ENCODE measurements at places on chromosomes 2 and 18. TPM values are rescaled to one million over a fixed set of nuclear protein-coding genes. Genes with fewer than 3 reads are reported as not detected.

DNA sequence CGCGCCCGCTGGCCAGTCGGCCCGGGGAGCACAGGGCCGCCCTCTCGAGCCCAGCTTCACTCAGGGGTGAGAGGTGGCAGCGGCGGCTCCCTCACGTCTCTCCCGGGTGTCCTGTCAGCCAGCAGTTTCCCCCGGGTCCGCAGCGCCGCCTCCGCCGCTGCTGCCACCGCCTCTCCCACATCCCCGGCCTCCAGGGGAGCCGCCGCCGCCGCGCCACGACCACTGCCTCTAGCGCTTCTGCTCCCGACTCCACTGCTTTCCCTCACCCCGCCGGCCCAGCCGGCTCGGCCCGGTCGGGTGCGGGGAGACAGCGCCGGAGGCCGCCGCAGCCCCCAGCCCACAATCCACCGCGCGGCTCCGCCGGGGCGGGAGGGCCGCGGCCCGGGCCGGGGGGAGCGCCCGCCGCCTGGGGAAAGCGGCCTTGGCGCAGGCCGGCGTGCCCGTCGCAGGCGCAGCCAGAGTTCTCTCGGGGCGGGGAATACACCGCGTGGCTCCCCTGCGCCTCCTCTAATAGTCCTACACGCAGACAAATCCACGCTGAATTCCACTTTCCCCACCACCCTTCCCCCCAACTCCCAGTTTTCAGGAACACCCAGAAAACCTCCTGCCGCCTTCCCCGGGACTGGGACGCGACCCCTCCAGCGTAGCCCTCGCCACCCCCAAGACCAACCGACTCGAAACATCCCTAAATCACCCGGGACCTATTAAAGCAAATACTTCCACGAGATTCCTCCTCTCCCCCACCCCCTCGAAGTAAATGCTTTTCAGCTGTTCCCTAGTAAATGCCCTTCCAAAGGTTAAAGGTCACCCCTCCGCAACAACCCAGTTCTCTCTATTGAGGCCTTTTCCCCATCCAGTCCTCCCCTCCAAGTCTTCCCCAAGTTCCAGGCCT lies at the start of gene VPS54:
Gene VPS54 (minus strand): TSS at position 346 of the 892 bp plus-strand sequence. CDS start 35,429 bp downstream, outside the sequence.
- H3K27me3 ChIP-seq = no peaks in the 10 kb centered on the region
- peaks cover 13% of the 10 kb centered on the region for H3K4me1 ChIP-seq
- peak; percentile 79 for DNase-seq
- no peaks in the 10 kb centered on the region for H3K36me3 ChIP-seq
- peak within 1 kb of the TSS; percentile 77 for H3K27ac ChIP-seq

DNA sequence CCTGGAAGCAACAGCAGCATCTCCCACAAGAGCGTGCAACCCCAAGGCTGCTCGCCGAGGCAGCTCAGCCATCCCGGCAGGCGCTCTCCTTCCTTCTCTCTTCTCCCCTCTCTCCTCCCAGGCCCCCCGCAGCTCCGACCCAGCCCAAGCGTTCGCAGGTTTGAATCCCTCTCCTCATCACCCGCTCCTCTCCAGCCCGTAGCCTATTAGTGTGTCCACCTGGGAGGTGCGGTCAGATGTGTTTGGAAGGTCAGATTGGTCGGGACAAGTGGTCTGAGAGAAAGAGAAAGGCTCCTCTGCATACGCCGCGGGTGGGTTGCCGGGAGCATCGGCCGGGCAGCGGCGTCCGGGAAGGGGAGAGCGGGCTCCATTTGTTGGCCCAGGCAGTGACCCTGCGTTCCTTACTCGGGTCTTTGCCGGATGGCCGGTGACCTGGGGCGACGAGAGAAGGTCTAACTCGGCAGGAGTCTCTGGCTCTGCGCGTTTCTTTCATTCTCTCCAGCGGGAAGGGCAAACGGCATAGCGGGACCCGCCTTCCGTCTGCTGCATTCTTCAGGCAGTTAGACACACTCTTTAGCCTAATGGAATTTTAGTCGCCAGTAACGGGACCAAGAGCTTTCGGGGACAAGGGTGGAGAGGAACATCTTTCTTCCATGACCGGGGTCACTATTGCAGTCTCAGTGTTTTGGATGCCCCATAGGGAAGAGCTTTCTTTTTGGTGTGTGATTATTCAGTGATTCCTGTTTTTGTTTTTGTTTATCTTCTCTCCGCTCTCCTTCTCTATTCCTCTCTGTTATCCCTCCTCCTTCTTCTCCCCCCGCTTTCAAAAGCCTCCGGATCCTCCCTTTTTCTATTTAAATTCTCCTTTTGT lies 1.1 kb upstream of the TMEFF2 start:
- H3K27ac ChIP-seq = no peak overlapping the region
- DNase-seq = peak; percentile 27
- H3K36me3 ChIP-seq = no peaks in the 10 kb centered on the region
- H3K4me1 ChIP-seq = peaks cover 28% of the 10 kb centered on the region
- no peaks in the 10 kb centered on the region for H3K27me3 ChIP-seq

DNA sequence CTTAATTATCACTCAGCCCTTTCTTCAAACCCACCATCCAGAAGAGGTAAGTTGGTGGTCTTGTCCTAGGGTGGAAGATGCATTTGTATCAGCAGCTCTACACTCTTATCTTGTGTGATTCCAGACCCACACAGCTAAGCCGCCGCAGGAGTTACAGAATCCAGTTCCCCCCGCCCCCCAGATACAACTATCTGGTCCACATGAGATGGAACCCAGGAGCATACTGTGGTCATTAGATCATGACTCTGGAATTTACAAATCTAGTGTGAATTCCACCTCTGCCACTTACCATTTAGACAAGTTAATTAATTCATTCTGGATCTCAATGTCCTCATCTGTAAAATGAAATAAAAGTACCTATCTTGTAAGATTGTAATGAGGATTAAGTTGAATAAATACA lies 486.4 kb downstream of the BCL11A start:
- no peak for DNase-seq
- no peaks in the 10 kb centered on the region for H3K36me3 ChIP-seq
- H3K4me1 ChIP-seq = no peaks in the 10 kb centered on the region
- H3K4me3 ChIP-seq = no peak overlapping the region

GRCh38 chr2:43139501-43139900 lies 86.9 kb downstream of the ZFP36L2 start:
- H3K4me1 ChIP-seq = peaks cover 56% of the 10 kb centered on the region
- no peaks in the 10 kb centered on the region for H3K36me3 ChIP-seq
- H3K27ac ChIP-seq = no peak overlapping the region
- no peaks in the 10 kb centered on the region for H3K27me3 ChIP-seq
- H3K4me3 ChIP-seq = no peak overlapping the region
- no peak for DNase-seq

- no peaks in the 10 kb centered on the region for H3K4me1 ChIP-seq
- H3K4me3 ChIP-seq = no peak overlapping the region
- H3K27ac ChIP-seq = no peak overlapping the region
- H3K27me3 ChIP-seq = no peaks in the 10 kb centered on the region
- H3K36me3 ChIP-seq = no peaks in the 10 kb centered on the region
Measured at GRCh38 chr2:98511981-98512380, 67.3 kb downstream of the INPP4A start.

DNA sequence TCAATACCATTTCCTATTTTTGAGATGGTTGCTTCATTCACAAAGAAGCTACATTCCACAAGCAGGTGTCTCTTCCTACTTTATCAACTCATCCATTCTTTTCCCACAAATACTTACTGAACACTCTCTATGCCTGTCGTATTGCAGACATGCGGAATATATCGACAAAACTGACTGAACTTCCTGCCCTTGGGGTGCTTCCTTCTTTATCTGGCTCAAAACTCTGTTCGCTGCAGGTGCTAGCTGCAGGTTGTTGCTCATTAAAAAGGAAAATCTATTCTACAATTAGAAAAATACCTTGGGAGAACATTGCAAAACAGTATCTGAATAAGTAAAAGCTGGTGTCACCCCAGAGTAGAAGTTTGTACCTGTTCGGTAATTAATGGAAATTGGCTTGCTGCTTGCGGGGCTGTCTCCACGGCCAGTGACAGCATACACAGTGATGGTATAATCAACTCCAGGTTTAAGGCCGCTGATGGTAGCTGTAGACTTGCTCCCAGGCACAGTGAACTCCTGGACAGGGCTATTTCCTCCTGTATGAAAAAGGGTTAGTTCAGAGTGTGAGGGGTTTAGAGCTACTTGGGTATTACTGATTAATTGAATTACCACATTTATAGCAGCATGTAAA lies 52.1 kb downstream of the FN1 start:
- no peak overlapping the region for H3K27ac ChIP-seq
- DNase-seq = no peak
- H3K4me1 ChIP-seq = no peaks in the 10 kb centered on the region
- H3K36me3 ChIP-seq = no peaks in the 10 kb centered on the region
- H3K27me3 ChIP-seq = no peaks in the 10 kb centered on the region

DNA sequence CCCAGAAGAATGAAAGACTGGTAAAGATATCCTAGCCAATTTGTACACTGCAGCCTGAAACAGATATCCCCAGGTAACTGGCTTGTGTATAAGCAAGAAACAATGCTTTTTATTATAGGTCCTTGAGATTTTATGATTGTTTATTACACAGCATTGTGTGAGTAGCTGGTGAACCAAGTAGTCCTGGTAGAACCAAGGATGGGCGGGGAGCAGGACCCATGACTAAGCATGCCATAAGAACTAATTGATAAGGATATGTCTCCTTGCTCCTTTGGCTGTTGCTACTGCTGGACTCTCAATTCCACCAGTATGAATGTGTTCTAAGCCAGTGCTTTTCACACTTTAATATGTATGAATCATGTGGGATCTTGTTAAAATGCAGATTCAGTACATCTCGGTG lies 12.3 kb upstream of the ALMS1 start:
- H3K36me3 ChIP-seq = no peaks in the 10 kb centered on the region
- H3K4me1 ChIP-seq = no peaks in the 10 kb centered on the region
- no peak overlapping the region for H3K4me3 ChIP-seq
- DNase-seq = no peak

MFSD2B gene
- not detected for polyA plus RNA-seq

WNT10A gene
- polyA plus RNA-seq = 15.2 TPM

CAVIN2 gene
- 0.92 TPM for polyA plus RNA-seq

CYRIA gene
- polyA plus RNA-seq = 16.8 TPM
